IPS-NIHi11 (cell line): ENCODE measurements at places on chromosomes 16 and 17.

DNA sequence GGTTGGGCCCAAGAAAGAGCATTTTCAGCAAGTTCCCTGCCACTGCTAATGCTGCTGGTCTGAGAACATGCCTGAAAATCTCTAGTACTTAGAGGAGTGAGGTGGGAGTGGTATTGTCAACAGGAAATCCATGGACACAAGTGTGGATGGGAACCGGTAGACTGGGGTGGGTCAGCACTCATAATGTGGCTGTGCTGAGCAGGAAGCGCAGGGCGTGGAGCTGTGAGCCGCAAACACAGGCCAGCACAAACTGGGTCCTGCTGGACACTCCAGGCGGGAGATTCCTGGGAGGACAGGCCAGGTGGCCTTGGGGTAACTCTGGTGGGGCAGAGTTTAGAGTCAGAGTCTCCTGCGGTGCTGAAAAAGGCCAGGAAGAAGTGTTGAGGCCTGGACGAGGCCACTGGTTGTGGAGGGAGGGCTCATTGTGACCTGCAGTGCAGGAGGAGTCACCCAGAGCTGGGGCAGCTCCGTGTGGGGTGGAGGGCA is 62.6 kb downstream of the BANP start:
- DNase-seq = no peak

- DNase-seq = no peak
Measured at GRCh38 chr16:85159179-85159980, 47.1 kb upstream of the CIBAR2 start.

GRCh38 chr16:9192746-9193145 is 101.3 kb downstream of the HAPSTR1 start:
- no peak for DNase-seq

DNA sequence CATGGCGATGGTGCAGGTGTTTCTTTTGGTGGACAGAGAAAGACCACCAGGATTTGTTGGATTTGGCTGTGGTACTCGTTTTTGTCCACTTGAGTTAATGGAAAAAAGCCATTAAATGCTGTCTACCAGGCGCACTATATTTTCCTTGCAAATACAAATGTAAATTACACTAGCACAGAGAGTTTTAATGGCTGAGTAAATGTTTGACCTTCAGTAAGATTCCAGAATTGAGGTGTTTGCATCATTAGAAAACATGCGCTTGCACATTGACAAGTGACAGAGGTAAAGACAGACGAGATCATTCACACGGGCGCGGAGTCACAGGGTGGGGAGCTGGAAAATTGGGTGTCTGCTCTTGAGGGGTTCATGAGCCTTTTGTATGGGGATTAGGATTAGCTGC is 53.5 kb upstream of the AKTIP start:
- no peak for DNase-seq

- no peak for DNase-seq
Measured at GRCh38 chr17:17165666-17166308, 40.3 kb downstream of the PLD6 start.

DNA sequence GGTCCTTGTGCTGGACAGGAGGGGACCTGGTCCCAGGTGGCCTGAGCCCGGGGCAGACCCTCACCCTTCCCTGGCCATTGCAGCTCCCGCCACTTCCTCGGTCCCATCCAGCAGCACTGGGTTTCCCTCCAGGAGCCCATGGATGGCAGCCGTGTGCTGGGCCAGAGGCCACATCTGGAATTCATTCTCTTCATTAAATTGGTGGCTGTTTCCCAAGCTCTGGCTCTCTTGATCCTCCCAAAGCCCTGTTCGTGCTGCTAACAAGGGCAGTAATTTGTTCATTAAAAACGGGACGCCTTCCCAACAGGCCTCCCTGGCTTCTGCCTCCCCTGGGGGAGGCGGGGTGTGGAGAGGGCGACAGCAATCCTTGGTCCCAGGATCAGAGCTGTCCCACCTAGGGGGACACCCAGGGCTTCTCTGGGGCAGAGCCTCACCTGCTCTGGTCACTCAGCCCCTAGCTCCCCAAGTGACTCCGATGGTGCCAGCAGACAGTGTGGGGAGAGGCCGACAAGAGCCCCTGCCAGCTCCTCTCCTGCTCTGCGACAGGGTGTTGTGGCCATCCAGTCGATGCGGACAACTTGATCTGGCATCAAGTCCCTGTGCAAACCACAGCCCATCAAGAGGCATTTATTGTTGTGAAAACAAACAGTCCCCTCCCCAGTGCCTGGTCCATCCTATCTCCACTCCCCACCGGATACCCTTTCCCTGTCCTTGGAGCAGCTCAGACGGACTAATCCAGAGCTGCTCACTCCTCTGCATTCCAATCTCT is 44.0 kb downstream of the SDK2 start:
- no peak for DNase-seq

GRCh38 chr17:59830007-59830630 is 62.6 kb downstream of the TUBD1 start:
- no peak for DNase-seq

DNA sequence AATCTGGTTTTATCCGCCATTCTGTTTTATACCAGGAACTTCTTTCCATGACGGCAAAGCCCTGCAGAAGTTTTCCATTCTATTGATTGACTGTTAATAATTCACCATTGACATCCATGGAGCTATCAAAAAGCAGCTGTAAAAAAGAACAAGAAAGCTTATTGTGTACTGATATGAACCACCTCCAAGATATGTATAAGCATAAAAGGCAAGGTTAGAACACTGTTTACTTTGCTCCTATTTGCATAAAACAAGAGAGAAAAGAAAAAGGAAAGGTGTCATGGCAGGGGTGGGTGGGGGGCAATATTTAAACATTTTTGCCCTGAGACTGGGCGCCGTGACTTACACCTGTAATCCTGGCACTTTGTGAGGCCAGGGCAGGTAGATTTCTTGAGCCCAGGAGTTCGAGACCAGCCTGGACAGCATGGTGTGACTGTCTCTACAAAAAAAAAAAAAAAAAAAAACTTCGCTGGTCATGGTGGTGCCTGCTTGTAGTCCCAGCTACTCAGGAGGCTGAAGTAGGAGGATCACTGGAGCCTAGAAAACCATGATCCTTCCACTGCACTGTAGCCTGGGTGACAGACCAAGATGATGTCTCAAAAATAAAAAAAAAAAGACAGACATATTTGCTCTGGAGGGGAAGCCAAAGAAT is 52.5 kb downstream of the TMEM114 start:
- no peak for DNase-seq

- no peak for DNase-seq
Measured at GRCh38 chr16:74563828-74564263, 43.1 kb downstream of the GLG1 start.

GRCh38 chr17:75774471-75774990 is 9.5 kb upstream of the GALK1 start:
- no peak for DNase-seq

DNA sequence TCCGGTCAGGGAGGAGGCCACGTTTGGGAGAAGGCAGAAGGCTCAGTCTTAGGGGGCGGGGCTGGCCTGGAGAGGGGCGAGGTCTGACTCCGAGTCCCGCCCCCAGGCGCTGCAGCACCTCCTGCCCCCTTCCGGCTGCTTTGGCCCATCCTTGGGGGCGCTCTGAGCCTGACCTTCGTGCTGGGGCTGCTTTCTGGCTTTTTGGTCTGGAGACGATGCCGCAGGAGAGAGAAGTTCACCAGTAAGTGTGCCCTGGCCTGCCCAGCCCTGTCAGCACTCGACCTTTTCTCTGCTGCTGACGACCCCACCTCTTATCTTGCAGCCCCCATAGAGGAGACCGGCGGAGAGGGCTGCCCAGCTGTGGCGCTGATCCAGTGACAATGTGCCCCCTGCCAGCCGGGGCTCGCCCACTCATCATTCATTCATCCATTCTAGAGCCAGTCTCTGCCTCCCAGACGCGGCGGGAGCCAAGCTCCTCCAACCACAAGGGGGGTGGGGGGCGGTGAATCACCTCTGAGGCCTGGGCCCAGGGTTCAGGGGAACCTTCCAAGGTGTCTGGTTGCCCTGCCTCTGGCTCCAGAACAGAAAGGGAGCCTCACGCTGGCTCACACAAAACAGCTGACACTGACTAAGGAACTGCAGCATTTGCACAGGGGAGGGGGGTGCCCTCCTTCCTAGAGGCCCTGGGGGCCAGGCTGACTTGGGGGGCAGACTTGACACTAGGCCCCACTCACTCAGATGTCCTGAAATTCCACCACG is 1.5 kb downstream of the TNFRSF12A start:
- peak; percentile 65 for DNase-seq

DNA sequence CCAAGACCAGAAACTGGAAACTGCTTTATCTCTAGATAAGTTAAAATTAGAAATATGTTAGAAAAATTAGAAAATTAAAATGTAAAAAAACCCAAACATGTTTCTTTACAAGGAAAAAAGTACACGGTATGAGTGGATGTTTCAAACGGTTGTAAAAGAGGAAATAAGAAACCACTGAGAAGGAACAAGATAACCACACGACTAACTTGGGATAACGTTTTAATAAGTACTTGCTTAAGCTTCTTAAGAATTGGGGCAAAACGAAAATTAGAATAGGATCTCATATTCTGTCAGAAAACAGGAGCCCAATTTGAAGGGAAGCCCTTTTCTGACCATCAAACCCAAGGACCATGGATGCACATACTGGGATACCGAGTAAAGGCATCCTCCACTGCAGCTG is 31.0 kb downstream of the MBTPS1 start:
- DNase-seq = no peak

GRCh38 chr16:66169817-66170216 is 196.7 kb upstream of the CDH5 start:
- DNase-seq = no peak

DNA sequence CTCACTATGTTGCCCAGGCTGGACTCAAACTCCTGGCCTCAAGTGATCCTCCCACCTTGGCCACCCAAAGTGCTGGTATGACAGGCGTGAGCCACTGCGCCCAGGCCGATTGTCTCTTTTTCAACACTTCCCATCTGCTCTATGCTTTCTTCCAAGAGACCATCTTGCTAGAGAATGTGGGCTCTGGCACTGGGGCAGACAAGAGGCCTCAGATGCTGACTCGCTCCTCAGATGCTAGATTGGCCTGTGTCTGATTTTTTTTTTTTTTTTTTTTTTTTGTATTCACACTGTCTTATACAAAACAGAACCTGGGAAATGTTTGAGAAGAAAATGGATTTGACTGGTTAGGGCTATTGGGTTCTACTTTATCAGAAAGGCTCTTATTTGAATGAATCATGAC is 58.2 kb downstream of the CYB5D2 start:
- DNase-seq = no peak

DNA sequence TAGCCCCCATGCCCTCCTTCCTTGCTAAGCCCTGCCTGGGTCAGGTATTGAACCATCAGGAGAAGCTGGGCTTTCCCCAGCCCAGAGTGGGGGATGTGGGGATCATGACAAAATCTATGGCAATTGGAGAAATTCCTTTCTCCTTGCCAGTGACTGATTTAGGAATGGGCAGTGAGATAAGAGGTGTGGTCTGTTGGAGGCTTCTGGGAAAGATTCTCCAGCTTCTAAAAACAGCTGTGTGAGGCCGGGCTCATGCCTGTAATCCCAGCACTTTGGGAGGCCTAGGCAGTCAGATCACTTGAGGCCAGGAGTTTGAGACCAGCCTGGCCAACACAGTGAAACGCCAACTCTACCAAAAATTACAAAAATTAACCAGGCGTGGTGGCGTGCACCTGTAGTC is 69.1 kb downstream of the SRCIN1 start:
- DNase-seq = no peak

GRCh38 chr16:80552277-80552676 is 11.5 kb downstream of the DYNLRB2 start:
- no peak for DNase-seq

GRCh38 chr16:65406116-65406515 is 284.3 kb upstream of the CDH11 start:
- DNase-seq = no peak

DNA sequence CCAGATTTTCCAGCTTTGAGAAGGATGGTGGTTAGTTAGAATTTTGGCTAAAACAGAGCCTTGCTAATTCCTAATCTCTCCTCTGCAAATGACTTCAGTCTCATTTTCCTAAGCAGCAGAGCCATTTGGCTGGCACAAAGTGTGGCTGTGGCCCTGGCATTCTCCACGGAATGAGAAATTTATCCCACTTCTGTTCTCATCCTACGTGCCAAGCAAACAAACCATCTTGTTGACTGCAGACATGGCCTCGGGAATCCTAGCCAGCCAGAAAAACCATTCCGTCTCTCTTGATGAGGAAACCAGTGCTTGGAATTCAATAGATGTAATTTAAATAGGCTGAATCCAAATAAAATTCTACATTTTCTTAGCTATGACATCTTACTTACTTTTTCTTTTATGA is 34.1 kb upstream of the ELAC2 start:
- no peak for DNase-seq

DNA sequence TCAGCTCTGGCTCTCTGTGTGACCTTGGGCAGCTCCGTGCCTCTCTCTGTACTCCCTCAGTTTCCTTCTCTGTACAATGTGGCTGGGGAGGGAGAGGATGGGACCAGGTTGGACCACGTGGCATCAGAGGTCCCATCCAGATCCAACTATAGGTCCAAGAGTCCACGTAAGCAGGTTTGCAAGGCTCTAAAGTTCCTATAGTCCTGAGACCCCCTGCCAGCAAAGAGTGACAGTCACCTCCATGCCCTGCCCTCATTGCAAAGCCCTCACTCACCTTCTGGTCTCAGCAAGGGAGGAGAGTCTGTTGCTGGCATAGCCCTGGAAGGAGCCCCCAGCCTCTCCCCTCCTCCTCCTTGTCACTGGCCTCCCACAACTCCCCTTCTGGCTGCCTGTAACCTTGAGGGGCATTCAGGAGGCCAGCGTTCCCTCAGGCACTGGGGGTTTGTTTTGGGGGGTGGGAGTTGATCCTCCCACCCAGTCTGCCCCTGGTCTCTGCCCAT is 6.1 kb upstream of the DRC7 start:
- peak; percentile 4 for DNase-seq

DNA sequence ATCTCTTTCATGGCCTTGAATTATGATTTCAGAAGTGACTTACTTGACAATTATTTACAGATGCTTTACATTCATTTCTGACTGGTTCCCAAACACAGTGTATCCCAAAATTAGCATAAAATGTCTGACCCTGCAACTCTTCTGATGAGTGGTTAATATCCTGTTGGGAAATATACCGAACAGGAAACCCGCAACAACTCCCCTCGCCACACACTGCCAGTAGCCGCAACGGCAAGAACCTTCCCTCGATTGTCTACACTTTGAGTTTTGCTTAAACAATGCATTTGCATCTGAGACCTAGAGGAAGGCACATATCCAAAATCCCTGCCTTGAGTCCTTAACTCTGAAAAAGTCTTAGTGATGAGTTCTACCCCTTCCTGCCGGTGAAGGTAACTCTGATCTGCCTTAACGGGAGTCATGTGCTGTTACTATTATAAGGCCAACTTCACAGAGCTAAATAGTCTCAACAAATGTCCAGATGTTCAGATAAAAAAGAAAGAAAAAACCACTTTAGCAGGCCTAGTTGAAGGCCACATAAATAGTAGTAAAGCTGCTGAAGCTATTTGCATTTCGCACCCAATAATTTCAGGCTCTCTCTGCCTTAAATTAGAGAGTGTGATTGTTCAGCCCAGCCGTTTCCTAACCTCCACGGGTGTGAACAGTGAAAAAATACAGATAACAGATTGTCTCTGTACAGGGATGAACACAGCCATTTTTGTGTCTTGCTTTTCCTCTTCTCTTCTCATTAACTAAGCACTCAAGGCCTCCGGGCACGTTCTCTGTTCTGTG is 321.1 kb downstream of the HS3ST3B1 start:
- DNase-seq = no peak
